ENCODE measurements at places on chromosomes 11 and 22. TPM values are rescaled to one million over a fixed set of nuclear protein-coding genes. Genes with fewer than 3 reads are reported as not detected.
A peak's percentile ranks its signal among the peaks of the same experiment; 100 is the strongest.

The NLRX1 gene
- 10.3 TPM for total RNA-seq

The LGR4 gene
- total RNA-seq = 1.3 TPM

The C1QTNF5 gene
- total RNA-seq = not detected

GRCh38 chr11:58490827-58491226 is 17.1 kb downstream of the OR5B21 start:
- DNase-seq = no peak

DNA sequence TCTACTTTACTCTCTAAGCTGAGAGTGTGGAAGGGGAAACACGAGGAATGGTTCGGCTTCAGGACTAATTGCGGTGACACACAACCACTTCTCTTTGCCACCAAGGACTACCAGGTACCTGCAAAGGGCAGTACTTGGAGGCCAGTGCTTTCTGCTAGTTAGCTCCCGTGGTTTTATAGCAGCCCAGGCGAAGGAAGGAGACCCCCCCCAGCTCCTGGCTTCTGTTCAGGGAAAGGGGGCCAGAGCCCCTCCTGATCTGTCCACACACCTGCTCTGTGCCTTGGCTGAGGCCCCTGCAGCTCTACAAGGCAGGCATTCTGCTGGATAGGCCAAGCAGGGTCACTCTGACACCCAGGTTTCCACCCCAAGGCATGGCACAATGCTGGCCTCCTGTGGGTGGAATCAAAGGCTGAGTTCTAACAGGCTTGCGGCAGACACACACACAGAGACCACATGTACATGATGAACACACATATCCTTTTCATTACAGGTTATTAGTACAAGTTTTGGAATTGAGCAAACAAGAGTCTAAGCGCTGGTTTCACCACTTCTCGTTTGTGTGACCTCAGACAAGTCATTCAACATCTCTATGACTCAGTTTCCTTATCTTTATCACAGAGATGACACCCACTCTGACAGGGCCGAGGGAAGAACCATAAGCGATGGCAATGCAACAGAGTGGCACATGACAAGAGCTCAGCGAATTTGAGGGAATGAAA is 7.5 kb downstream of the SERPIND1 start:
- DNase-seq = no peak

DNA sequence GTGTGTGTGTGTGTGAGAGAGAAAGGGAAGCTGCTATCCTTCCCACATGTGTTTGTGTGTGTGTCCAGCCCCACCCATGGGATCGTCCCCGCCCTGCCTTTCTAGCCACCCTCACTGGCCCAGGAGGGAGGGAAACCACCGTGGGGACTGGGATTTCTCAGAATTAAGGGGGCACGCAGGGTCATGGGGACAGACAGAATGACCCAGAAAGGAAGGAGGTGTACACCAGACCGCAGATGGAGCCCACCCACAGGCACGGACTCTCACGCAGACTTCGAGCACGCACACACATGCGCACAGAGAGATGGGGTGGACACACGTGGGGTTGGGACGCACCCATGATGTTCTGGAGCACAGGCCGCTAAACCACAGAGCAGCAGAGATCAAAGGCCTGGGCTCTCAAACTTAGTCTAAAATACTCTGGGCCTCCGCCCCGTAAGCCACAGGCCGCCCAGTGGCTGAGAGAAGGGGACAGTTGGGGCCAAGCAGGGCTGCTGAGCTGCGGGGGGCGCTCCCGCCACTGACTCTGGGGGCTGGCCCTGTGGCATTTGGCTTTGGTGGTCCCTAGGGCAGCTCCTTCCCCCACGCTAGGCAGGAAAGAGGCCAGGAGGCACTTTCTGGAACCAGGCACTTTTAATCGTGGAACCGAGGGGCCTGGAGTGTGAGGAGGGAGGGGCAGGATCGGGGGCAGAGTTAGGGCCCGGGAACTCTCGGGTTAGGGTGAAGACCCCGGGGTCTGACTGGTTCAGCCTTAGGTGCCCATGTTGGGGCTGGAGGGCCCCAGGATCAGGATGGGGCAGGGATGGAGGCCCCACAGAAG is 1.5 kb downstream of the IFITM5 start:
- no peak for DNase-seq

GRCh38 chr11:64250415-64251015 is 815 bp upstream of the PLCB3 start:
- no peak for DNase-seq

DNA sequence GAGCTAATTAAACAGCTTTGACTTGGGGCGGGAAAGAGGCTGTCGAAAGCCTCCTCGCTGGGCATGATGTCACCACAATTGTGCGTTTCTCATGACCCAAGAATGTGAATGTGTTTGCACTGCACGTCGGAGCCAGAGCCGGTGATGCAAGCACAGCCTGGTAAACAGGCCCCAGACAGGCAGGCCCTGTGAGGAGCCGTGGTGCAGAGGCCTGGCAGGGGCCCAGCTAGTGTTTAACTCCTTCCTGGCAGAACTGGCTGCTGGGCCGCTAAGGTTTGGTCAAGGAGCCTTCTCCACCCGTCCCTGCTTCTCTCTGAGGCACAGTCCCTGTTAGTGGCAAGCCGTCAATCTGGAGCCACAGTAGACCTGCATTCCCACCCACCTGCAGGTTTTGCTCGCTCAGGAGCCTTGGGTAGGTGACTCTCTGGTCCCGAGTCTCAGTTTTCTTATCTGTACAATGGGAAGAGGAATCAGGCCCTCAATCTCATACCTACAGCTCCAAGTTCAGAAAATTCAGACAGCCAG is 25.4 kb upstream of the SMTN start:
- DNase-seq = no peak

- no peak for DNase-seq
Observed at GRCh38 chr11:47249378-47249715, 733 bp upstream of the ACP2 start.

GRCh38 chr11:64092111-64092760 is 56.5 kb downstream of the FLRT1 start:
- DNase-seq = no peak

DNA sequence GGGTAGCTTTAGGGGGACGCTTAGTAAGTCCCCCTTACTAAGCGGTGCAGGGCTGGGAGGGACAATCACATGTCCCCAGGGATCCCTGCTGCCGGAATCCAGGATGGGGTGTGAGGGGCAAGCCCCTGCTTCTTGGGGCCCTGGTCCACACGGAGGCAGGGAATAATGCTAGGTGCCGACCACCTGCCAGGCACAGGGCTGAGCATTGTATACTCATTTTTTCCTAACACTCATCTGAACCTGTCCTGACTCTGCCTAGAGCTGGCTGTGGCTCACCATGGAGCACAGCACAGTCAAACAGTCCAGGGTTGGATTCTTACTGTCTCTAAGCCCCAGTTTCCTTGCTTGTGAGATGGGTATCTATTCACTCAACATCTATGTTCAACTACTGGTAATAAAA is 1.4 kb upstream of the LTBP3 start:
- DNase-seq = no peak

GRCh38 chr11:71454470-71455113 is 1.6 kb downstream of the NADSYN1 start:
- DNase-seq = peak; percentile 36
